Fibroblast of skin of right quadriceps (primary cell): ENCODE measurements at places on chromosomes 1 and 21.

GRCh38 chr1:98429965-98430443 is 231.5 kb upstream of the SNX7 start:
- no peak for DNase-seq

DNA sequence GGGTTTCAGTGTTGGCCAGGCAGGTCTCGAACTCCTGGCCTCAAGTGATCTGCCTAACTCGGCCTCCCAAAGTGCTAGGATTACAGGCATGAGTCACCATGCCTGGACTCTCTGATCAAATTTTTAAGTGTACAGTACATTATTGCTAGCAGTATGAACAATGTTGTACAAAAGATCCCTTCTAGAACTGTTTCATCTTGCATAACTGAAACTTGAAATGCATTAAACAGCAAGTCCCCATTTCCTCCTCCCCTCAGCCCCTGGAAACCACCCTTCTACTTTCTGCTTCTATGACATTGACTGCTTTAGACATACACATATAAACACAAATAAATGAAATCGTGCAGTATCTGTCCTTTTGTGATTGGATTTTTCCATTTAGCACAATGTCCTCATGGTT is 463.4 kb downstream of the PTPRC start:
- DNase-seq, result no peak

- no peak for DNase-seq
Observed at GRCh38 chr1:198635964-198636363, 2.9 kb upstream of the PTPRC start.

GRCh38 chr1:197469620-197470210 is 201.7 kb downstream of the CRB1 start:
- no peak for DNase-seq

DNA sequence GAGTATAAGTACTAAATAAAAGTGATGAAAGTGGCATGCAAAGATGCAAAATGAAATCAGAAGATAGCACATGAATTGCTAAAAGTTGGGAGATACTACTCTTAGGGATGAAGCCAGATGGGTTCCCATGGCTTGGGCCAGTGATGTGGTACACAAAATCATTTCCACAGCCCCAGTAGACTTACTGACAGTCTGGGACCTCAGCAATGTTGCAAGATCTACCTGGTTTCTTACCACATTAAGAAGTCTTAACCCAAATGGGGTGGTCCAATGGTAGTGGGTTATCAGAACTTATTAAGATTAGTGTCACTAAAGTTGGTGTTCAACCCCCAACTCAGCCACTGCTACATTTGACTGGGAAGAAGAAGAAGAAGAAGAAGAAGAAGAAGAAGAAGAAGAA is 227.7 kb upstream of the IRF2BP2 start:
- DNase-seq, result no peak

DNA sequence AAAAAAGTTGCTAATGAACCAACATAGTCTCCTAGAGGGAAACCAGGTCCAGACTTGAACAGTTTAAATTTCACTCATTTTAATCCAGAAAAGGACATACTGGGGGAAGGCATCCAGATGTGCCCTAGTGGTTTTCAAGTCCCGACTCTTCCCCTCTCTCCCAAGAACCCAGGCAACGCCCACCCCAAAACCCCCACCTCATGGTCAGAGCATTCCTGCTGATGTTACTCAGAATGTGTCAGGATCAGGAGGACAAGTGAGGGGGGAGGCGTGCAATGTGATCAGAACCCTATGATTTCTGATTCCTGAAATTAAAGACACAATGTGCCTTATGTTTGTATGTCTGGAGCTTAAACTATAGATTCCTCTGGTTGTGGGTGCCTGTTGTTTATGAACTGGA is 1.6 kb upstream of the CTSK start:
- DNase-seq, result peak; percentile 83

GRCh38 chr1:85465786-85466134 is 801 bp upstream of the DDAH1 start:
- peak; percentile 55 for DNase-seq
